Activated CD4-positive, alpha-beta T cell treated with anti-CD3 and anti-CD28 coated beads, Interleukin-2, amount 50 U/mL, for 48 hours (primary cell): ENCODE measurements at places on chromosomes 7 and 10.

- no peak for DNase-seq
Observed at GRCh38 chr7:135210888-135211178, 493 bp downstream of the WDR91 start.

GRCh38 chr10:78947733-78948132, 121.0 kb upstream of the ZMIZ1 start:
- DNase-seq = no peak

DNA sequence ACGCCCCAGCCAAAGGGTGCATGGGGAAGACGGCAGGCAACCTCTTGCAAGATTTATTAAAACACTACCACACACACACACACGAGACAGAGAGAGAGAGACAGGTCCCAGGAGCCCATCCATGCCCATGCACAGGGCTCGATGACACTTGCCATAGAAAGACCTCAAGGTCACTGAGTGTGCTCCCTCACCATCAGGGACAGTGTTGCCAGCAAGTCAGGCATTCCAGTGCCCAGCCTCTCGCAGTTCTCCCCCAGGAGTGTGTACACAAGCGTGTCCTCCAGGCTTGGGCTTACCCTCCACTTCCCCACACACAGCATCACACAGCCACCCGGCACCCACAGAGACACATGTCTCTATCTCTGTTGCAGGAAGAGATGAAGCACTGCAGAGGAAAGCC, 46.8 kb upstream of the SLF2 start:
- DNase-seq = no peak

- no peak for DNase-seq
Observed at GRCh38 chr10:119364645-119365600, 157.6 kb downstream of the GRK5 start.

- no peak for DNase-seq
Observed at GRCh38 chr7:93133005-93133404, 15.2 kb downstream of the SAMD9L start.

DNA sequence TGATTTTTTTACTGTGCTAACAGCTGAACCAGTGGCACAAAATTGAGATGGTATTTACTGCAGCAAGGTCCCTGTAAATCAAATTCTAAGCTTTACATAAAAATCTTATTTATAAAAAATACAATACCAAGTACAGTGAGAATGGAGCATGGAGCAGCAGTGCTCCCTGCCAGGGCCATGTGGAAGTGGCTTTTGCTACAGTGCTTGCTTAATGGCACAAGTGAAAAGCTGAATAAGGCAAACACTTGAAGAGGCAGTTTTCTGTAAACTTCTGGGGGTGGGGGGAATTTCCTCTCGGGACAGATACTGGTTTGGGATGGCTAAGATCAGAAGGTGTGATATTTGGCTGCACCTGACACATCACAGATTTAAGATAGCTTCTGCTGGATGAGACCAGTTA, 27.5 kb downstream of the AP3M1 start:
- no peak for DNase-seq

DNA sequence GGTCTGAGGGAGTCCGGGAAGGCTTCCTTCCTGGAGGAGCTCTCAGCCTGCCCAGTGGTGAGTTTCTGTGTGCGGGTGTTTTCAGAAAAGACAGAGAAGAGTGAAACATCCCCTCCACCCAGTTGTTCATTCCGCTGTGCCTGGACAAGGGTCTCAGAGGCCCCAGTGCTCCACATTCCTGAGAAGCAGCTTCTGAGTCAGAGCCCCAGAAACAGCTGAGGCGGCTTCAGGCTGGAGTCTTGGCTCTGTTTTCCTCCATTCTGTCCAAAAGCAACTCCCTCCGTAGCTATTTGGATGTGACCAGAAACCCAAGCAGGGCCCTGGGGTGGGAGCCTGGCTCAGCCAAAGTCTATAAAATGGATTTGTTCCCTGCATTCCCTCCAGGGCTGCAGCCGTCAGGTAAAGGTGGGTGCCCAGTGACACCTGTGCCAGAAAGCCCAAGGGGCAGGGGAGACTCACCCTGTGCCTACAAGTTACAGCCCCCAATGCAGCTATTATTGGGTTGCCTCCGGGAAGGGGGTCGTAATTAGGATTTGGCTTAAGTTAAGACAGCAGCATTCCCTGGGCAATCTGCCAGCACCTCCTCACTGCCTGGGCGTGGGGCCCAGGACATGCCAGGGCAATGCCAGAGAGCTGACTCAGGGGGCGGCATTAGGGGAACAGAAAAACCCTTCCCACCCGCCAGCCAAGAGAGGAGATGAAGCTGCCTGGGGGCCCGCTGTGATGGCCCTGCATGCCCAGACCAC, 13.1 kb upstream of the CAMK2G start:
- no peak for DNase-seq

DNA sequence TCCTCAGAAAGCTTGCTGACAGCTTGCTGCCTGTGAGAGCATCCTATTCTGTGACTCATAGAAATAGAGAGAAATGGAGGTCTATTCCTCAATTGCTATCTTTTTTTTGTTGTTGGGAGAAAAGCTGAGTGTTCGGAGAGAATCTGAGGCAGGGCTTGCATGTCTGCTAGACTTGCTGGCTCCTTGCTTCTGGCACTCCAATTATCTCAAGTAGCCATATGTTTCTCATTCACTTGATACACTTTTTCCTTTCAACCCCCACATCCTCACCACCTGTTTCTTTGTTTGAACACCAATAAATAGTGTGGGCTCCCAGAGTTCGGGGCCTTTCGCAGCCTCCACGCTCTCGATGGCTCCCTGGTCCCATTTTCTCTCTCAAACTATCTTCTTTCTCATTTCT, 172.2 kb downstream of the SH2D4B start:
- DNase-seq = no peak

DNA sequence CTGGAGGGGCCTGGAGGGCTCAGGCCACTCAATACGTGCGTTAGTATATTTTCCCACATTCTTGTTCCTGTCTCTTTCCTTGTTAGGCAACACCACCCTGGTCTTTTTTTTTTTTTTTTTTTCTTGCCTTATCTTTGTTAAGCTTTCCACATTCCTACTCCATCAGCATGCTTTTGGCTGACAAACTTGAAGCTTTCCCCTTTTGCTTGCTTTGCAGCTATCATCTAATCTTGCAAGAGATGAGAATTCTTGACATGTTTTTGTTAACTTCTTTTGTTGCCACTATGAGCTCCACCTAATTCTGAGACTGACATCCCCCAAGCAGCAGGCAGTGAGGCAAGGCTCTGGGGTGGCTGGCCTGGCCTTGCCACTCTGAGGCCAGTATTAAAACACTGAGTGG, 52.5 kb upstream of the NRP1 start:
- DNase-seq = no peak

DNA sequence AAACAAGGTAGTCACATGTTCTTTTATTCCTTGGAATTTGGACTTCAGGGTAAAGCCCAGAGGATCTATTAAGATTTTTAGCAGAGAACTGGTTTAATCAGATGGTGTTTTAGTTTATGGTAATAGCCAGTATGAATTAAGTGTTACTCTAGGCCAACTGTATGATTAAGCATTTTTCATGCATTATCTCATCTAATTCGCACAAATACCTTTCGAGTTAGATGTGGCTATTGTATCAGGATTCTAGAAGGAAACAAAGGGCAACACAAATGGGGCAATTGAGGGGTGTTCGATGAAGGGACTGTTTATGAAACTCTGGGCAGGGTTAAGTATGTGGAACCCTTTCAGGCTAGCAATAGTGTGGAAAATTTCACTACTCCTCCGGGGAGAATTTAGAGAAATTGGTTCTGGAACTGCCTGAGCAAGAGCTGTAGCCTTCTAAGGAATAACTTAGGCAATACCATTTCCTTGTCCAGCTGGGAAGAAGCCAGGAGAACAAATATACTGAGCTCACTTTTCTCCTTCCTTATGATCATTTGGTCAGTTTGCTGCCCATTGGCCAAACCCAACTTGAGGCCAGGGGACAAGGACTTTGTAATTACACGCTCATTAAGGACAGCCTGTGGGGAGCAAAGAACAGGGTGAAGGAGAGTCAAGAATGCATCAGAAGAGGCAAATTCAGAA, 319.0 kb upstream of the FZD1 start:
- no peak for DNase-seq

DNA sequence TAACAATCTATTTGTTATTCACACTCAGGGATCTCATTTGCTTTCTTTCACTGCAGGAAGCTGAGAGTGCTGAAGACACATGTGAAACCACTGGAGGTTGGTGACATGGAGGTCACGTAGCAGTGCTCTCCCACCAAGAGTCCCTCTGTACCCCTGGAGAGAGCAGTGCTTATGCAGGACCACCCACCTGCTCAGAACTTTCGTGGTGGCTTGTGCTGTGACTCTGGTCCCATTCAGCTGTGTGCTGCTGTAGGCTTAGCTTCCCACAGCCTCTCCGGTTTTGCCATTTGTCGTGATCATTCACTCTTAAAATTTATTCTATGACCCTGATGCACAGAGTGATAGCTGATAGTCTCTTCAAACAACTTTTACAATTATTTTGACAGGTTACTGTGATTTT, 96.0 kb upstream of the RSU1 start:
- no peak for DNase-seq

GRCh38 chr7:30697719-30698460, 15.6 kb upstream of the CRHR2 start:
- DNase-seq = no peak

- no peak for DNase-seq
Observed at GRCh38 chr7:119026391-119026790, 801.9 kb downstream of the ANKRD7 start.

DNA sequence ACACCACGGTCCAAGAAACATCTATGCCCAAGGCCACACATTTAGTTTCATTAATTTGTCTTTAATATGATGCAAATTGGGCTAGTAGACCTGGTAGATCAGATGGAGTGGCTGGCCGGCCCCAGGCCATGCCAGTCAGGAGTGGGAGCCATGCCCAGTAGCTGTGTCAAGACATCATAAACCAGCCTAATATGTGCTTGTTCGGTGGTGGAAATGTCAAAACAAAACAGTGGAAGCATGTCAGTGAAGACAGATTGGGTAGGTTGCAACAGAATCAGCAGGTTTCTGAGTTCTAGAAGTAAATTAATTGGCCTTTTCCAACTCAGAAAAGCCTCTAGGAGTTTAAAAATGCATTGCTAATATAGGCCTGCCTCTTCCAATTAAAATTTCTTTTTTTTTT, 124.7 kb downstream of the NRP1 start:
- no peak for DNase-seq

DNA sequence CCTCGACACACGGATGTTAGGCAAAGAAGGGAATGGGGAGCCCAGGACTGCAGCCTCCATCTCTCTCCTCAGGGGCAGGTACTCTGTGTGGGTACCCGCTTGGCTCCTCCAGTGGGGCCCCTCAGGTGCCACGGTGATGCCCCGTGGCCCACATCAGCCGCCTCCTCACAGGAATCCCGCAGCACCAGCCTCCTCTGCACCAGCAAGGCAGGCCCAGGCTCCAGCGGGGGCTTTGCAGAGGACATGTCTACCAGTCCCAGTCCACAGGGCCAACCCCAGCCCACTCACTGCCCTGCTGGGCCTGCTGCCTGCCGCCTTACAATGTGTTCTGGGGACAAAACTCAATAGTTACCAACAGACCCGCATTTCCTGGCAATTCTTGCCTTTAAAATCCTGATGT, 61.6 kb upstream of the ADGRA1 start:
- DNase-seq = no peak

GRCh38 chr10:96814264-96814663, 17.8 kb upstream of the LCOR start:
- no peak for DNase-seq

- no peak for DNase-seq
Observed at GRCh38 chr10:96344178-96344577, 14.6 kb downstream of the OPALIN start.

- DNase-seq = no peak
Observed at GRCh38 chr7:47550788-47551470, 31.0 kb downstream of the TNS3 start.

- no peak for DNase-seq
Observed at GRCh38 chr7:41084381-41084780, 618.5 kb downstream of the INHBA start.

DNA sequence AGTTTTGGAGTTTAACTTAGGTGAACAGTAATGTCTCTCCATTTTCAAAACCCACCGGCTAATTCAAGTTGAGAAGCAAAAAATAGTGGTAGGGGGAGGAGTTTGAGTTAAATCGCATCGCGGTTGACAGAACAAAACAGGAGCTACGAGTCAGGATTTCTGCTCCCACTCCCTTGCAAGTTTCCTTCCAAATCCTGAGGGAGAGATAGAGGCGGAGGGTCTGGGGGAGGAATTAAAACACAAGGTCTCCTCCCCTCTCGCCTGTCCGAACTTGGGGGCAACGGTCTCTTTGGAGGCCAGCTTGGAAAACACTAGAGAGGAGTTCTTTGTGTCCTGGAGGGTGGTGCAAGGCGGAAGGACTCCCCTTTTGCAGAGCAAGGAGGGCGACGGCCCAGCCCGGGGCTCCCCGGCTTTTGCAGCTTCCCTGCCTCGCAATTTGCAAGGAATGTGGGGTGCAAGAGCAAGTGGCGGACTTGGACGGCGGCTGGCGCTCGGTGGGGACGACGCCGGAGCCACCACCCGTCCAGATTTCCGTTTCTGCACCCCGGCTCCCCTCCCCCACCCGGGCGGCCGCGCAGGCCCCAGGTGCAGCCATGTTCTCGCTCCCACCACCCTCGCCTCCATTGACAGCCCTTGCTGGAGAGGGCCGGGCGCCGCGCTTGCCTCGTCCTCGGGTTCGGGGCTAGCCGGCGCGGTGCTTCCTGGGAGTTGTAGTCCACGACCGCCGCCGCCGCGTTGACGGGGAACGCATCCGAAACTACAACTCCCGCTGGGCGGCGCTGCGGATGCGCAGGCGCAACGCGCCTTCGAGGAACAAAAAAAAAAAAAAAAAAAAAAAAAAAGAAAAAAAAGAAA, 454 bp upstream of the GTF2I start:
- peak; percentile 99 for DNase-seq

DNA sequence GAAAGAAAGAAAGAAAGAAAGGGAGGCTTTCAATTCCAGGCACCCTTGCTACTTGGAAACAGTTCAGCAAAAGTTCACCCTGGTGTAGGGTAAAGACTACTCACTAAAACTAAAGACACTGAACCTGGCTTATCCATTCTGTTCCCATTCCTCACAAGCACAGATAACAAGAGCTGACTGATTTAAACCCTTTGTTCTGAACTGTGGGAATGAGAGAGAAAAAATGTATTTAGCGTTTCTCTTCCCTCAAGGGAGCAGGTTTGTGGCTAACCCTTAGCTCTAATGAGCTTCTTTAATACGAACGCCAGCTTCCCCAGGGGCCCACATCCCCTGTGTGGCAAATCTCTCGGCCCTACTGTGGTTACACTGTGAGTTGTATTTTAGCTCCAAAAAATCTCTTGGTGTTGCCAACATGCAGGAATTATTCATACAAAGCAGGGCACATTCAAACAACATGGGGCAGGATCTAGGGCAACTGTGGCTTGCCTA, 23.3 kb downstream of the PRTFDC1 start:
- no peak for DNase-seq

GRCh38 chr10:94397549-94398370, 4.6 kb upstream of the TBC1D12 start:
- no peak for DNase-seq

GRCh38 chr7:100603726-100604027, 1.5 kb downstream of the PCOLCE start:
- DNase-seq = no peak

GRCh38 chr7:43449577-43449976, 133.3 kb upstream of the STK17A start:
- no peak for DNase-seq
